Suprapubic skin (tissue), 4 donors: ENCODE measurements at places on chromosomes 13 and 19. TPM values are rescaled to one million over a fixed set of nuclear protein-coding genes. Genes with fewer than 3 reads are reported as not detected.

- peaks cover 57% of the 10 kb centered on the region for H3K4me1 ChIP-seq
- peak overlapping the region; percentile 81 for H3K4me3 ChIP-seq
These were observed 1.7 kb upstream of the FAM83E start for GRCh38 chr19:48616491-48617056.

- H3K36me3 ChIP-seq: no peaks in the 10 kb centered on the region
- H3K27ac ChIP-seq: no peak overlapping the region
- peaks cover 9% of the 10 kb centered on the region for H3K27me3 ChIP-seq
- H3K4me1 ChIP-seq: no peaks in the 10 kb centered on the region
- DNase-seq: no peak
These were observed 40.8 kb upstream of the RFXAP start for GRCh38 chr13:36778083-36778671.

DNA sequence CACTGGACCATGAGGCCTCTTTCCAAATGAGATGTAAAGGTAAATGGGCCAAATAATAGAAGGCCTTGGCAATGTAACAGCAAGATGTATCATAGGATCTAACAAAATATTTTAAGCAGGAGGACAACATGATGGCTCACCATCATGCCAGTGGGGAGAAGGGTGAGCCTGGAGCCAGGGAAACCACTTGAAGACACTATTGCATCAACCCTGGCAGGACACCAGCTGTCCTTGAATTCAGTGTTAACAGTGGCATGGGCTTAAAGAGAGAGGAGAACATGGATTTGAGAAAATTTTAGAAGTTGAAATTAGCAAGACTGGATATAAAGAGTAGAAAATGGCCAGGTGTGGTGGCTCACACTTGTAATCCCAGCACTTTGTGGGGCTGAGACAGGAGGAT lies 6.7 kb upstream of the RCBTB2 start:
- H3K4me3 ChIP-seq: no peak overlapping the region
- no peak for DNase-seq
- no peaks in the 10 kb centered on the region for H3K36me3 ChIP-seq

GRCh38 chr19:33519416-33519815 lies 2.2 kb downstream of the PEPD start:
- H3K27me3 ChIP-seq: no peaks in the 10 kb centered on the region
- no peaks in the 10 kb centered on the region for H3K36me3 ChIP-seq
- H3K27ac ChIP-seq: no peak overlapping the region
- H3K4me3 ChIP-seq: no peak overlapping the region
- no peak for DNase-seq

MYPOP gene
- total RNA-seq: 8.7 TPM

- no peaks in the 10 kb centered on the region for H3K36me3 ChIP-seq
- no peak for DNase-seq
- no peak overlapping the region for H3K27ac ChIP-seq
- H3K4me1 ChIP-seq: no peaks in the 10 kb centered on the region
- no peak overlapping the region for H3K4me3 ChIP-seq
These were observed 2590.1 kb downstream of the PCDH9 start for GRCh38 chr13:64640002-64640401.

CLEC17A gene
- total RNA-seq: not detected

- H3K4me3 ChIP-seq: peak overlapping the region; percentile 93
- peaks cover 27% of the 10 kb centered on the region for H3K4me1 ChIP-seq
These were observed 1.7 kb downstream of the ERCC5 start for GRCh38 chr13:102847272-102848234.

GRCh38 chr13:41897126-41897525 lies 63.8 kb downstream of the VWA8 start:
- H3K27ac ChIP-seq: no peak overlapping the region
- peaks cover 6% of the 10 kb centered on the region for H3K36me3 ChIP-seq
- no peaks in the 10 kb centered on the region for H3K4me1 ChIP-seq
- no peaks in the 10 kb centered on the region for H3K27me3 ChIP-seq
- H3K4me3 ChIP-seq: no peak overlapping the region

PRX gene
- 4.1 TPM for total RNA-seq

DNA sequence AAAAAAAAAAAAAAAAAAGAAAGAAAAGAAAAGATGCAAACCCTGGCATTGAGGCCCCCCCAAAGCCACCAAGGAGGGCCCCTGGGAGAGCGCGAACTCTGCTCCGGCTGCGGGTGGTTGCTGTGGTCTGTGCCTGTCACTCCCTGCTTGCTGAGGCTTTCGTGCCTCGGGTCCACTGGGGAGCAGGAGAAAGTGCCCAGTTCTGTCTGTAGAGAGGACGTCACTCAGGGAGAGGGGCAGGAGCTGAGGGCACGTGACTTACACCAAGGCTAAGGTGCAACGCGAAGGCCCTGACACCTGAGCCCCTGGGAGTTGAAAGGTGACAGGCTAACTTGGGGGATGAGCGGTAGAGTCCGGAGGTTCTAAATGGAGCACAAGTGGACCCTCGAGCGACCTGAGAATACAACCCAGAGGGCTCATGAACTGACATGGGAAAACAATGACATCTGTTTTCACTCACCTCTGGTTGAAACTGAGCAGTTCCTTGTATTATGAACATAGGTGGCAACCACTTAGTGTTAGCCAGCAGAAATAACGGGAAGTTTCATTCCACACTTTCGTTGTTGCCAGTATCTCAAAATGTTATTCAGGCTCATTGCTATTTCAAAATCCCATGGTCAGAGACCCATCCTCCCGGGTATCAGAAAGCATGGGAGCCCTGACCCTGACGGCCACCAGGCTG lies 69.2 kb upstream of the TM9SF2 start:
- DNase-seq: no peak
- no peaks in the 10 kb centered on the region for H3K36me3 ChIP-seq
- peaks cover 4% of the 10 kb centered on the region for H3K27me3 ChIP-seq
- peak overlapping the region; percentile 20 for H3K27ac ChIP-seq
- H3K4me3 ChIP-seq: peak overlapping the region; percentile 39

CBY2 gene
- not detected for total RNA-seq

GRCh38 chr13:36346222-36347083 lies at the start of gene SPART:
Gene SPART, minus strand, starts transcription at chr13:36346394. Its CDS starts 10,564 bp downstream, at chr13:36335830.
- H3K36me3 ChIP-seq: no peaks in the 10 kb centered on the region
- H3K4me3 ChIP-seq: peak within 1 kb of the TSS; percentile 91
- peak; percentile 94 for DNase-seq
- peak within 1 kb of the TSS; percentile 100 for H3K27ac ChIP-seq

ZNF181 gene
- 28.3 TPM for total RNA-seq

DNA sequence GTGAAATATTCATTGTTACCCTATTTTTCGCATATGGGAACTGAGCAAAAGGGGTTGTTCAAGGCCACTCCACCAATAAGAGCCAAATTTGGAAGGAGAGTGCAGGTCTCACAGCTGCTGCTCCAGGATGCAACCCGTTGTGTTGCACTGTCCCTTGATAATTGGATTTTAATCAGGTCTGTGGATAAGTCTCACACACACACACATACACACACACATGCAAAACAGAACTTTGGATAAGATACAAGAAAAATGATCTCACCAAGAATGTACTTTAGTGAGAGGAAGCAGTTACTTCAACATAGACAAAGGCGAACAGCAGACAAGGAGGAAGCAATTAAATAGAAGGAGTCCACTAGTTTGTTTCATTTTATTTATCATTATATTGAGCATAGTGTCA lies 127.3 kb upstream of the EDNRB start:
- no peaks in the 10 kb centered on the region for H3K36me3 ChIP-seq
- H3K27ac ChIP-seq: no peak overlapping the region
- no peaks in the 10 kb centered on the region for H3K27me3 ChIP-seq
- DNase-seq: no peak

DNA sequence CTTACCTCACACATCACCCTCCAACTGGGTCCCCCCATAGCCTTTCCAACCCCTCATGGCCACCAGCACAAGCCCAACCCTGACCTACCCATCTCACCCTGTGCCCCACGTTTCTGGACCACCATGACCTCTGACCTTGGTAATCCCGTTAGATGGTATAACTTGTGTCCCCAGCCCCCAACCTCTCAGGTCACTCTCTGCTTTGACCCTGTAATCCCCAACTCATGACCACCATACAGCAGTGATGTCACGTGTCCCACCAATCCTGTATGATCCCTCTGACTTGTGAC lies 8.5 kb downstream of the KLC3 start:
- H3K27me3 ChIP-seq: peaks cover 25% of the 10 kb centered on the region
- H3K27ac ChIP-seq: no peak overlapping the region

GRCh38 chr13:114258589-114258988 lies 22.8 kb upstream of the UPF3A start:
- no peak overlapping the region for H3K27ac ChIP-seq
- peaks cover 91% of the 10 kb centered on the region for H3K36me3 ChIP-seq
- H3K27me3 ChIP-seq: no peaks in the 10 kb centered on the region
- no peak overlapping the region for H3K4me3 ChIP-seq
- no peak for DNase-seq

TMEM255B gene
- total RNA-seq: 0.26 TPM

GRCh38 chr19:55697069-55697440 lies 22.0 kb downstream of the EPN1 start:
- DNase-seq: no peak
- no peak overlapping the region for H3K27ac ChIP-seq
- peaks cover 78% of the 10 kb centered on the region for H3K36me3 ChIP-seq
- H3K27me3 ChIP-seq: no peaks in the 10 kb centered on the region
- H3K4me3 ChIP-seq: no peak overlapping the region

THAP8 gene
- total RNA-seq: 20.4 TPM

DNA sequence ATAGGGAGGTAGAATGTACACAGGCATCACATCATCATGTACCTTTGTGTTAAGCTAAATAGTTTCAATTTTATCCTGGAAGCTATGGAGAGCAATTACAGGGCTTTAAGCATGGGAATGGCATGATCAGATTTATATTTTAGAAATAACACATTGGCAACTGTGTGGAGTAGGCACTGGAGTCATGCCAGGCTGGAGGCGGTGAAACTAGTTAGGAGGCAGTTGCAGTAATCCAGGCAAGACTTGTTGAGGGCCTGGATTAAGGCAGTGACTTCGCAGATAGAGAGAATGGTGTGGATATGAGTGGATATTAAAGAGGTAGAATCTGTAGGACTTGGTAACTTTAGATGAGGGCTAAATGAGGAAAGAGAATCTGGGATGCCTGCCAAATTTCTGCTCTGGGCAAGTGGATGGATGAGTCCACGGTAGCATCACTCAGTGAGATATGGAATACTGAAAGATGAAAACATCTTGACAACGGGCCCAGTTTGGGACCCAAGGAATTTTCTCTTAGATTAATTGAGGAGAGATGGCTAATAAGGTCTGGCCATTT lies 506.2 kb downstream of the FGF9 start:
- no peak overlapping the region for H3K27ac ChIP-seq
- no peaks in the 10 kb centered on the region for H3K27me3 ChIP-seq
- H3K4me3 ChIP-seq: no peak overlapping the region
- H3K36me3 ChIP-seq: no peaks in the 10 kb centered on the region

IRF3 gene
- total RNA-seq: 93.1 TPM

DNA sequence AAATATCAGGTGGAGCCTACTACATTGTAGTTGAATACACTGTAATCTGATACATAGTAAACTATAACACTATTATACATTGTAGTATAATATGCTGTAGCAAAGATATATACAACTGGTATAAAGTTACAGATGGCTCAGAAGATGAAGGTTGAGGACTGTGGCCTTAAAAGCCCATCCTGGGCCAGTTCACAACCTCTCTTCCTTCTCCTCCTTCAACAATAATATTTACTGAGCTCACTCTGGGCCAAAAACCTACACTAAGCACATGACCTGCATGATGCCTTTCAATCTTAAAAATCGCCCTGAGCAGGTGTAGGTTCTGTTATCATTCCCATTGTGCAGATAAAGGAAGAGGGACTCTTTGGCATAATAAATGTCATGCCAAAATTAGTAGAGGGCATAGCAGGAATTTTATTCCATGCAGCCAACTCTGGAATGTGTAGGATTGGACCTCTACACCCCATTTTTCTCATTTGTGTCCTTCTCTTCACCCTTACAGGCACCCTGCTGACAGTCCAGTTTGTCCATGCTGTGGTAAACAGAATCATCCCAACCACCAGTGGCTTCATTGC lies 14.6 kb upstream of the SIN3B start:
- H3K27ac ChIP-seq: no peak overlapping the region
- no peak for DNase-seq
- no peaks in the 10 kb centered on the region for H3K4me1 ChIP-seq
- no peaks in the 10 kb centered on the region for H3K27me3 ChIP-seq

GRCh38 chr13:60412909-60413616 lies 16.0 kb downstream of the TDRD3 start:
- no peak overlapping the region for H3K4me3 ChIP-seq
- peaks cover 15% of the 10 kb centered on the region for H3K4me1 ChIP-seq
- DNase-seq: no peak
- no peaks in the 10 kb centered on the region for H3K27me3 ChIP-seq
- H3K27ac ChIP-seq: no peak overlapping the region
- H3K36me3 ChIP-seq: no peaks in the 10 kb centered on the region

DNA sequence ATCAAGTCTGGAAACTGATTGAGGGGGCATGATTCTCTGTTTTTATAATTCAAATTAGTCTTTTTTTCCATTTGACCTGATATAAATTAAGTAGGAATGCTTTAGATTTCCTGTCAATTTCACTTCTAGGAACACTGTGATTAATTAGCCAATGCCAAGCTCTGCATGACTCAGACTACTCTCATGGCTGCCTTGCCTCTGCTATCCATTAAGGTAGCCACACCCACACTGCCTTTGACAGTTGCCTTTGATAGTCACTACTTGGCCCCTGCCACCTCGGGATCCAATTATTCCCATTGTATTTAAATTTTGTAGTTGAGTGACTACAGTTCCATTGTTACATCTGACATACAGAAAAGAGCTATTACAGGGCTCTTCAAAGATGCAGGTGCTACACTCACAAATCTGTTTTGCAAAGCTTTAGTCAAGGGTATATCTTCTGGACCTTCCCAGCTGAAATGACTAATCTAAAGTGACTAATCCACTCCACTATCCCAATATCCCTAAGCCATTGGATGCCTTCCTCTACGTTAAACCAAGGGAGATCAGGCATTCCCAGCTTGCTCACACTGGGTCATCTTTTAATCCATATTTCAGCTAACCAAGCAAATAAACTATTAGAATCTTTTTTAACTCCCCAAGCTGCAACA lies 1193.1 kb upstream of the MIR17HG start:
- H3K27me3 ChIP-seq: no peaks in the 10 kb centered on the region
- H3K36me3 ChIP-seq: no peaks in the 10 kb centered on the region
- no peaks in the 10 kb centered on the region for H3K4me1 ChIP-seq
- no peak overlapping the region for H3K27ac ChIP-seq
- no peak overlapping the region for H3K4me3 ChIP-seq

- no peak for DNase-seq
- peaks cover 25% of the 10 kb centered on the region for H3K36me3 ChIP-seq
- H3K27ac ChIP-seq: no peak overlapping the region
- no peaks in the 10 kb centered on the region for H3K27me3 ChIP-seq
These were observed 20.7 kb upstream of the TPT1 start for GRCh38 chr13:45361596-45362206.

GRCh38 chr13:92913840-92914239 lies 312.8 kb upstream of the GPC6 start:
- no peak overlapping the region for H3K27ac ChIP-seq
- no peaks in the 10 kb centered on the region for H3K36me3 ChIP-seq
- no peaks in the 10 kb centered on the region for H3K4me1 ChIP-seq
- H3K4me3 ChIP-seq: no peak overlapping the region

DNA sequence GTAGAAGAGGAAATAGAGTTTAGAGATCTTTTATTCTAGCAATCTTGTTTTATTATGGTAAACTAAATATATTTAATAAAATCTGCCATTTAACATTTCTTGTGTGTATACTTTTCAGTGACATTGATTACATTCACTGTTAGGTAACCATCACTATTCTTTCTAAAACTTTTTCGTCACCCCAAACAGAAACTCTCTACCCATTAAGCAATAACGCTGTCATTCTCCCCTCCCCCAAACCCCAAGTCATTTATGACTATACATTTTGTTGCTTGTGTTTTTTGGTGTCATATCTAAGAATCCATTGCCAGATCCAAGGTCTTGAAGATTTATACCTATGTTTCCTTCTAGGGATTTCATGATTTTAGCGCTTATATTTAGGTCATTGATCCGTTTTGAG lies 10.6 kb downstream of the URI1 start:
- DNase-seq: no peak
- H3K36me3 ChIP-seq: no peaks in the 10 kb centered on the region
- no peaks in the 10 kb centered on the region for H3K27me3 ChIP-seq
- H3K4me1 ChIP-seq: peaks cover 6% of the 10 kb centered on the region
